ENCODE measurements at places on chromosomes 5 and 9. TPM values are rescaled to one million over a fixed set of nuclear protein-coding genes. Genes with fewer than 3 reads are reported as not detected.

DNA sequence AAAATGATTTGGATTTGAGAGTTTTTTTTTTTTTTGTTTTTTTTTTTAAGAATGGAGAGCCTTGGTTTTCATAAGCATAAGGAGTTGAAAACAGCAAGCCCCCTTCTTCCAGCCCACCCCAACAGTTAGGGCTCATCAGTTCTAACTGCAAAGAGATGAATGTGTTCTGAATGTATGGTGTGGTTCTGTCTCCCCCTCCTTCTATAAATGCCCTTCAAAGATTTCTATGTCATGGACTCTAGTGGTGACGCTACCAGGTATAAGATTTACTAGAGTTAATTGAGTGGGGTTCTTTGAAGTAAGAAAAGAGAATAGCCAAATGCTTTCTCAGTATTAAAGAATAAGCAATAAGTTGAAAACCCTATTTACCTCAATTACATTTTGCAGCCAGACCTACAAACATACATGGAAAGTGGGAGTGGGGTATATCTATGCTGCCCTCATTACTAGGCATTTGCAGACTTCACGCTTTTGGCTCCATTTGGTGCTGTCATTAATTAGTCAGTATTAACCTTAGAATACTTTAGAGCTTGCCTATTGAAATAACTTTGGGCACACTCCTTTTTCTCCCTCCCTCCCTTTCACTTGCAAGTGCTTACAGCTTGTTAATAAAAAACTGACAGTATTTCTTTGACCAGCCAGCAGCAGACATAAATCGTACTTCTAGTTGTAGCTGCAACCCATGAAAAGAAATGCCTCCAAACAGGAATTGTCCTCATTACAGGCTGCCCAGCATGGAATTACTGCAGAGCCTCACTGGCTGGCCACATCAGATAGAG is 667.2 kb upstream of the ZNF608 start:
- no peak for DNase-seq

GRCh38 chr5:53934151-53934820 is 373.8 kb downstream of the NDUFS4 start:
- DNase-seq: no peak

DNA sequence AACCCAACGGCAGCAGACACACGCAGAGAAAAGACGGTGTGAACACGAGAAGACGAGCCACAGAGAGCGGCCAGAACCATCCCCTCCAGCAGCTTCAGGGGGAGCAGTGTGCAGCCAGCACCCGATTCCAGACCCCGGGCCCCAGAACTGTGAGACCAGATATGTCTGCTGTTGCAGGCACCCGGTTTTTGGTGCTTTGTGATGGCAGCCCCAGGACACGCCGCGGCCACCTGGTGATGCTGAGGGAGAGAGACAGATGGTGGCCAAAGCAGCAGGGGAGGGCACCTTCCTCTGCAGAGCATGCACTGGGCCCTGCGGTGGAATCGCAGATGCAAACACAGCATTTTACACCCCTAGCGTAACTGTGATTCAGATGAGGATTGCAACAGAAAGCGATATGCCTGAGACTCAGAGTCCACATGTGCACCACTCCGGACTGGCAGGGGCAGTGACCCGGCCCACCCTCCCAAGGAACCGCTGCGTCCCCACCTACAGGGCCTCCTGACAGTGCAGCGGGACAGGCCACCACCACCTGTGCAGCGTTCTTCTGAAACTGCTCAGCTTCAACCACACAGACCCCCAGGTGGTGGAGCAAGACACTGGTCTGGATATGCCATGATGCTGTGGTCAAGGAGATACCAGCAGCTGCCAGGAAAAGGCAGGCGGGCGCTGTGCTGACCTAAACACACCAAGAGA is 24.0 kb downstream of the ZDHHC11B start:
- no peak for DNase-seq

- no peak for DNase-seq
Observed at GRCh38 chr5:100762108-100762507, 141.0 kb downstream of the ST8SIA4 start.

GPR151 gene
- not detected for total RNA-seq

FAT2 gene
- total RNA-seq: 123 TPM

Measured in lower leg skin (tissue), 4 donors.